ENCODE measurements at places on chromosomes 12 and 14.

- no peak for DNase-seq
Observed at GRCh38 chr12:55516391-55516790, 24.2 kb downstream of the OR6C68 start.

DNA sequence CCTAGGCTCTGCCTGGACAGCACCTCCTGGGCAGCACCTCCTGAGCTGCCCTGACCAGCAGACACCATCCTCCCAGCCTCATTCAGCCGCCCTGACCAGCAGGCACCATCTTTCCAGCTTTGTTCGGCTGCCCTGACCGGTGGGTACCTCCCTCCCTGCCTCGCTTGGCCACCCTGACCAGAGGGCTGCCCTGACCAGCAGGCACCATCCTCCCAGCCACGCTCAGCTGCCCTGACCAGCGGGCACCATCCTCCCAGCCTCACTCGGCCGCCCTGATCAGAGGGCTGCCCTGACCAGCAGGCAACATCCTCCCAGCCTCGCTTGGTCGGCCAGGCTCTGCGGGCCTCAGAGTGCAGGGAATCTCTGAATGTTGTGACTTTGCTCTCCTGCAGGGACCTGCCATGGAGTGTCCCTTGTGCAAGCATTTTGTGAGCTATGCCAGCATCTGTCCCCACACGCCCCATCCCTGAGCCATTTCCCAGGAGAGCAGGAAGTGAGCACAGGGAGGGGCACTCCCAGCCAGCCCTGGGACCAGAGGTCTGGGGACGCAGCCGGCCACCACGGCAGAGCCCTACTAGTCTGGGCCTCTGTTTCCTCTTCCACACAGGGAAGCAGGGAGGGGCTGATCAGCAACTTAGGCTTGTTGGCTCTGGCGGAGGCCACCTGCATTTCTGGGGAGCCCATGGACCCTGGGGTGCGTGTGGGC, 265.5 kb downstream of the SEC23A start:
- DNase-seq: no peak

DNA sequence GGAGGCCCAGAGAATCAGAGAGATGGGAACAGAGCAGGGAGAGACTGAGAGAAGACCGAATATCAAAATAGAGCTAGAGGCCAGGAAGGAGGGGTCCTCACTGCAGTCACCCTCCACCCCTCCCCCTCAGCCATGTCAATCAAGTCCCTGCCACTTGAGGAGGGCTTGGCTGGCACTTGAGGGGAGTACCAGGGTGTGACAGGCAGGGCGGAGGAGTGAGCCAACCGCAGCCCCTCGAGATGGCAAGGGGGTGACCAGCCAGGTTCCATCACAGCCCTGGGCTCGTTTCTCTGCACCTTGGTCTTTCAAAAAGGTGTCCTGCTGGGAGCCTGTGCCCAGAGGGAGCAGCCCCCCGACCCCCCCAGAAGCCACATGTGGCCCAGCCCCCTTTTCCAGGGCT, 4.2 kb downstream of the AQP5 start:
- DNase-seq: no peak

DNA sequence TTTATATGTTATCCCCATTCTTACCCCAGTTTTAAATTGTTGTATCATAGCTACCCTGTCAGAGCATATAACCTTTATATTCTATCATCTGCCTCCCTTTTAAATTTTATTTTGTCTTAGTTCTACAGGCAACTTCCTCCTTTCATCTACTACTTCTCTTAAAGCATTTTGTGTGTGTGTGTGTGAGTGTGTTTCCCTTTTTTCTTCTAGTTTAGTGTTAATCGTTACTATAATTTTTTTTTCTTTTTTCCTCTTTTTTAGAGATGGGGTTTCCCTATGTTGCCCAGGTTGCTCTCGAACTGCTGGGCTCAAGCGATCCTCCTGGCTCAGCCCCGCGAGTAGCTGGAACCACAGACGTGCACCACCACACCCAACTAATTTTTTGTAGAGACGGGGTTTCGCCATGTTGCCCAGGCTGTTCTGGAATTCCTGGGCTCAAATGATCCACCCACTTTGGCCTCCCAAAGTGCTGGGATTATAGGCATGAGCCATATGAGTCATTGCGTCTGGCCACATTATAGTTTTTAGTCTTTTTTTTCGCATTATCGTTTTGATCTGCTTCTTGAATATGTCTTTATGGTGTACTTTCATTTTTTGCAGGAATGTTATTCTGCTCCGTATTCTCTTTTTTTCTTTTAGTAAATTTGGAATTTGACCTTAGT, 33.1 kb upstream of the FBXO34 start:
- no peak for DNase-seq

DNA sequence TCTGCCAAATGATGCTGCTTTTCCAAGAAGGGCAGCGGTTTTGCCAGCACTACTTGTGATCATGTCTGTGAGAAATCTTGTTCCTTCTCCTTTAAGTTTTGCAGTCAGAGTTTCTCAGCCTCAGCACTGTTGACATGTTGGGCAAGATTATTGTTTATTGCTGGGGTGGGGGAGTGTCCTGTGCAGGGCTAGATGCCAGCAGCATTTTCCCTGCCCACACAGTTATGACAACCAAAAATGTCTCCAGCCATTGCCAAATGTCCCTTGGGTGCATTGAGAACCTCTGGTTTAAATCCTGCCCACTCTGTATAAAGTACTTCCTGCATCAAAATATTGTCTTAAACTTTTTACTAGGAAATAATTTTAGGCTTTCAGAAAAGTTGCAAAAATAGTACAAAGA, 20.0 kb downstream of the TMEM132C start:
- no peak for DNase-seq

- DNase-seq: no peak
Observed at GRCh38 chr12:77122661-77123060, 57.3 kb upstream of the E2F7 start.

DNA sequence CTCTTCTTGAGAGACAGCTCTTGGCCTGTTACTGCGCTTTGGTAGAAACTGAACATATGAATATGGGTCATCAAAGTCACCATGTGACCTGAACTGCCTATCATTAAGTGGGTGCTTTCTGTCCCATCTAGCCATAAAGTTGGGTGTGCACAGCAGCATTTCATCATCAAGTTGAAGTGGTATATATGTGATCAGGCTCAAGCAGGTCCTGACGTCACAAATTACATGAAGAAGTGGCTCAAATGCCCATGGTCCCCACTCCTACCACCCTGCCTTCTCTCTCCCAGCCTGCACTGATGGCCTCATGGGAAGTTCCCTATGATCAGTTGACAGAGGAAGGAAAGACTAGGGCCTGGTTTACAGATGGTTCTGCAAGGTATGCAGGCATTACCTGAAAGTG, 308.8 kb upstream of the MGAT4C start:
- no peak for DNase-seq

All from stimulated activated CD4-positive, alpha-beta T cell treated with anti-CD3 and anti-CD28 coated beads, Interleukin-1b, Interleukin-23, amount 100 ng/mL, for 48 hours (primary cell).